ENCODE measurements at places on chromosomes 6 and 20.
A peak's percentile ranks its signal among the peaks of the same experiment; 100 is the strongest.

DNA sequence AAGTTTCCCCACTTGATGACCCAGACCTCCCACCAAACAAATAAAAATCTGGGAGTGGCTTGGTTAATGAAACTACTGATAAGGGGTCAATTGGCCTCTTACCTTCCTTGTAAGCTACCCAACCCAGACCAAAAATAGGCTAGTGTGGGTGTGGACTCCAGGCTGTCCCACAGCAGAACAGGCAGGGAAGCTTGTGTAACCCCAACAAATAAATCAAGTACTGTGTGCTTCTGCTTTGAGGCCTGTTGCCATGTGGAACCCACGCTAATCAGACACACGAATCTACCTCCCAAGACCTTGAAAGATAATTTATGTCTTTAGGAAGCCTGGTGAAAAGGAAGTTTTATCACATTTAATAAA lies 33.7 kb upstream of the PAQR8 start:
- no peak for DNase-seq

- no peak for DNase-seq
Measured at GRCh38 chr6:27138837-27139755, 108.4 kb upstream of the PRSS16 start.

DNA sequence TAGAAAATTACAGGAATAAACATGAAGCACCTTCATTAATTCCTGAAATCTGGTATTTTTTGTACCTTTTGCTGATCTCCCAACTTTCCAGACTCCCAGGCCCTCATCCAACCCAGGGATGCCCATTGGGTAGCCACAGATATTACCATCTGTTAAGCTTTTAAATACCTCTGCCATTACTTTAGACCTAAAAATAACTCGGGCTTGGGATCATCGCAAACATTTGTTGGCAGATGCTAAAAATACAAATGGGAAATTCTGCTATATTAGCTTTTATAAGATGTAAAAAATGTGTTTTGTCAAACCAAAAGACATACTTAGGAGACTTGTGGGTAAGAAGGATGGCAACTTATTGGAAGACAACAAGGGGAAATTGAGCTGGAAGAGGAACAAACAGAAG lies 376.1 kb downstream of the CENPW start:
- peak; percentile 9 for DNase-seq

DNA sequence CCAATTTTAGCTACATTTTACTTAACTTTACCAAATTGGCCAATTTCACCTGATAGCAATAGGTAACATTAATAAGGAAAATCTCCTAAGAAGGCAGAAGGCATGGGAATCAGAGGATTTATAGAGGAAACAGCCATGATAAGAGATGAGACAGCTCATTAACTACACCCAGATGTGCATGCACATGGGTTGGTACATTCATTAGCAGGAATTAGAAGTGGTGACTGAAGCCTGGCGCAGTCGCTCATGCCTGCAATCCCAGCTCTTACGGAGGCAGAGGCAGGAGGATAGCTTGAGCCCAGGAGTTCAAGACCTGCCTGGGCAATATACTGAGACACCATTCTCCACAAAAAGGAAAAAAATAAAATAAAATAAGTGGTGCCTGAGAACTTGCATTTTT lies 173.5 kb downstream of the COL9A1 start:
- no peak for DNase-seq

GRCh38 chr6:18011287-18011686 lies 23.9 kb upstream of the KIF13A start:
- DNase-seq, result no peak

- peak; percentile 12 for DNase-seq
Measured at GRCh38 chr6:142045380-142046278, 87.1 kb upstream of the GJE1 start.

- no peak for DNase-seq
Measured at GRCh38 chr6:52516269-52516668, 60.6 kb downstream of the TRAM2 start.

GRCh38 chr6:24743265-24743943 lies 24.4 kb upstream of the C6orf62 start:
- DNase-seq, result peak; percentile 78

DNA sequence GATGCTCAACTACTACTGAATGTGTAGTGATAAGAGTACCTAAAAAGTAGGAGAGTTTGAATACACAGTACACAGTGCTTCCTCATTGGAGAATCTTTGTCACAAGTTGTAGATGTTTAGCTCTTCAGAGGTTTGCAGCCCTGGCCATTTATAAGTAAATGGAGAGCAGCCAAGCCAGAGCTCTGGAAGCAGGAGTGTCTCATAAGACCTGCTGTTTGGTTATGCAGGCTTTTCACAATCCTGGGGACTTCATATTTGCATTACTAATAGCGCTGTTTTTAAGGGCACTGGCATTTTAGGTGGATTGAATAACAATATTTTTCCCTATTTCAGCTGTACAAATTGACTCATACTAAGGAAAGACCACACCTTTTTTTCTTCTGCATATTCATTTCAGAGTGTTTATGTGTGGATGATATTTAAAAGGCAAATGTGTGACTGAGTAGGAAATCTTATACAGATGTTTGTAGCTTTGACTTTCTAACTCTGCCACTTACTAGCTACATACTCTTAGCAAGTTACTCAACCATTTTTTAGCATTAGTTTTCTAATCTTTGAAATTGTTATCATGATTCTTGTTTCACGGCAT lies 730.5 kb upstream of the MAP3K7 start:
- DNase-seq, result no peak

GRCh38 chr6:27286141-27286540 lies 25.9 kb downstream of the POM121L2 start:
- DNase-seq, result no peak

DNA sequence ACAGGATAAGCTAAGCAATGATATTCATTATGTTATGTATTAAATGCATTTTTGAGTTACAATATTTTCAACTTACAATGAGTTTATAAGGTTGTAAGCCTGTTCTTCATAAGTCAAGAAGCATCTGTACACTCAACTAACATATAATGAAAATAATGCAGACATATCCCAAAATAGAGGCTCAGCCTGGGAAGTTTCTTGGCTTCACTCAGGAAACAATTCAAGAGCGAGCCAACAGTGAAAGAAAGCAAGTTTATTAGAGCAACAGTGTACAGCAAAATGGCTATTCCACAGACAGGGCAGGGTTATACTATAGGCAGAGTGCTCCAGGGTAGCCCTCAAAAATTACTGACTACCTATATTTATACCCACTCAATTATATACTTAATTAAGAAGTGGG lies 1581.8 kb downstream of the HACE1 start:
- DNase-seq, result no peak

DNA sequence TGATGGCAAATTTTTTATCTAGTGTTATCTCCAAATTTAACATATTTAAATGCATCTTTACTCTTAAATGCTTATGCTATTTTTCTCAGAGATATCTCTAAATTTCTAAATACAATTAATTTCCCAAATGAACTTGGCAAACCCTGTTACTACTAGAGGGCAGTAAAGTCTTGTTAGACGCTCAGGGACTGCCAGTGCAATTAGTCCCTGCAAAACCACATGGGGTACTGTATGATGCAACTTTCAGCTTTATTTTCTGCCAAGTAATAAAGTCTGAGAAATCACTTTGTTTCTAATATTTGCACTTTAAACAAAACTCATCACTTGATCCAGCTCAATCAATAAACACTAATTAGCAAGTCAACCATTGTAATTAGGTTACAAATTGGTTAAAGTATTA lies 76.0 kb upstream of the ADGRB3 start:
- no peak for DNase-seq

GRCh38 chr6:56368491-56368890 lies 121.1 kb upstream of the COL21A1 start:
- DNase-seq, result no peak

DNA sequence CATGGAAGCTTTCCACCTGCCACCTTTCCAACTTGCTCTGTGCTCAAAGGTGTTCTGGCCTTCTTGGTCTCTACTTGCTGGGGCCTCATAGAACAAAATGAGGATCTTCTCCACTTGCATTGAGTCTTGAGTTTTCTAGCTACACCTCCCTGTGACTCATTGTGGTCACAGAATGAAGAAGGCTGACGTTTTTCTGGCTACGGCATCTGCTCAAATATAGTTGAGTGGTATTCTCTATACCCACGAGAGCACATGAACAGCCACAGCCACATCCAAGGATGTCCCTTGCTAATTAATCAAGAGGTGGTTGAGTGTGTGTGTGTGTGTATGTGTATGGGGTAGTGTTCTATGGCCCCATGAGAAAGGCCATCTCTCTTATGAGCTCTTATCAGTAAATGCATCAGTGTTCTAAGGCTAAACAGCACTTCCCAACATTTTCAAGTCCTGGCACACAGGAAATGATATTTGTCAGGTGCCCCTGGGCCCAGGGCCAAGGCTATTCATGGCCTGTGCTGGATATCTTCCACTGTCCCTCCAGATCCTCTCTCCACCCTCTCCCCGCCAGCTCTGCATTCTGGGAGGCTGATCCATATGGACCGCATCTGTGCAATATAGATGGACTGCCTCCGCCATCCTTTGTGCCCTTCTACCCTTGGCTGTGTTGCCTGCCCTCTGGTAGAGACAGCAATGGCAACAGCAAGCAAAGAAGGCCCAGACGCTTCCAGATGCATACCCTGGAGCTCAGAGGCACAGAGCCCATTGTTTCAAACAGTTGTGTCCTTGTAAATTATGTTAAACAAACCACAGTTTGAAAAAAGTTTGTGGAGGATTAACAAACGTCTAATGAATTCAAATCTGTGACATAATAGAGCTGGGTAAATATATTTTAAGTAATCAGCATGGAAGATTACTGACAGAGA lies 150.2 kb downstream of the LRFN2 start:
- no peak for DNase-seq

GRCh38 chr6:9408402-9409117 lies 973.2 kb upstream of the SLC35B3 start:
- no peak for DNase-seq

DNA sequence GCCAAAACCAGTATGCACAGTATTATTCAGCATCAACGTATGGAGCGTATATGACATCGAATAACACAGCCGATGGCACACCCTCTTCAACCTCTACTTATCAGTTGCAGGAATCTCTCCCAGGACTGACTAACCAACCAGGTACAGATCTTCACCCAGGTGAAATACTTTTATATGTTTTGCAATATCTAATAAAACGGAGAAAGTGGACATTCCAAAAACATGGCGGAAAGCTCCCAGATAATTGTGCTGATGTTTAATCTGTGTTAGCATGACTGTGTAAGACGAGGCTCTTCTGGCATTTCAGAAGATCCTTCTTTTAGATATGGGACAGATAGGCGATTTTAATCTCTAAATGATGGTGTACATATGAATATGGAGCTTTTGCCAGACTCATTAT lies 227.4 kb downstream of the EYA4 start:
- no peak for DNase-seq

GRCh38 chr6:35611240-35611639 lies 77.5 kb downstream of the FKBP5 start:
- peak; percentile 16 for DNase-seq

DNA sequence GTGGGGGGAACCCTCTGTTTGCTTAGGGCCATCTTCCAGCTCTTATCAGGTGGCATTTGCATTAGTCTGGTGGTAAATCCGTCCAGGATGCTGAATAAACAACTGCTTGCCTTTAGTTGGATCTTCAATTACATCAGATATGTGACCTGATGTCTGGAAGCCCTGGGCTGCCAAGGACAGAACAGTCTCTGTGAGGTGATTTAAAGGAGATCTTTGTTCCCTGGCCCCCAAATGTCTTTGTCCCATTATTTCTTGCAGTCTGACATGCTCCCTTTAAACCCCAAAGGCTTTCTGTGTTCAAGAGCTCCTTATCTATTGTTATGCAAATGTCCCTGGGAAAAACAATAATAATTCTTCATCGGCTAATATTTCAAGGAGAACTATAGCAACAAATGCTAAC lies 84.6 kb upstream of the SPTLC3 start:
- no peak for DNase-seq

GRCh38 chr6:167140589-167141474 lies 16.9 kb downstream of the GPR31 start:
- no peak for DNase-seq

GRCh38 chr6:3669916-3670315 lies 81.6 kb downstream of the PXDC1 start:
- no peak for DNase-seq

DNA sequence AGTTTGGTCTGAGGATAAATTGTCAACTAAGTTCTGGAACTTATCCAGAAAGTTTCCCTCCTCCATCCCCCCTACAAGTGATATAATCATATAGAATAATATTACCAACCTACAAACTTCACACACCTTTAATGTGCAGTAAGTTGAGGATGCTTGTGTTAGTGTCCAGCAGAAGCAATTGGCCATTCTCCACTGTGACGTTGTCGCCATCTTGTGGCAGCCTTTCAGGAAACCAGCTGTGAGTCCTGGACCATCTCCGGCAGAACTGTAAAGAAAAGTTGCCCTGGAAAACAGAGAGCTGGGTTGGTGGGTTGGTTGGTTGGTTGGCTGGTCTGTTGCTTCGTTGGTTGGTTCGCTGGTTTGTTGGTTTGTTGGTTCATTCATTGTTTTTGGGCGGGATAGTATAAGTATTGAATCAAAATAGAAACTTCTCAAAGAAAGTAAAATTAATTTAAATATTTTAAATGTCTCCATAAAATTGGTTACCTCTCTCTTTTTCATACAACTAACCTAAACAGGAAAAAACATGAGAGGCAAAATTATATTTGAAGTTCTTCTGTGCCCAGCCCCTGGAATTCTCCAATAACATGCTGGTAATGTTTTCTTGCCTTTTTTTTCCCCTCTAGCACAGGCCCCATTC lies 127.5 kb downstream of the PKHD1 start:
- peak; percentile 63 for DNase-seq

DNA sequence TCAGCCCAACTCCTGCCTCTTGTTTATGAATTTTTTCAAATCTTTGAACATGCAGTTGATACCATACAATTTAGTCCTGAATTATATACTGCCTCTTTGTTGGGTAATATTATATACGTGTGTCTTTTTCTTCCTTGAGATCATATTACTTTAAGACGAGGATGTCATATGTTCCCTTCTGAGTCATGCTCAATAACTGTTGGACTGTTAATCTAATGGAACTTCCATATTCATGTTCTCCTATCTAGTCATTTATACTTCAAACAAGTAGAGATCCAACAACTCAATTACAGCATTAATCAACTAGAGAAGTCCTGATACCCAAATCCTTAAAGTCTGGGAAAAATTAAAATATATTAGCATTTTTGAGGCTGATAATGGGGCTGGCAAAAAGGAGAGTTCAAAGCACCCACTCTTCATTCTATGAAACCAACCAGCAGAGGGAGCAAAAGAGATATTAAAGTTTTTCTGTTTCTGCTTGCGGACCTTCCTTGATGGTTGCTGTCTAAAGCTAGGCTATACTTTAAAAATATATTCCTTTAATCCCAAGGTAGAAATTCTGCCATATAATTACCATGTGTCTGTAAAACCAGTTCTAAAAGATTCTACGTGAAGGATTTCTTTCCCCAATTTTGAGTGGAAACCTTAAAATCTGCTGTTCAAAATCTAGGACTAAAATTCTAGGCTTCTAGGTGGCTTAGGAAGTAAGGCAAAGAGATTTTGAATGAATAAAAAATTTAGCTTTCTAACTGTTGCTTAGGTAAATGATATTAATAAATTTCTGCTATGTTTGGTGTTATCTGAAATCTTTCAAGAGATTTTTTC lies 498.9 kb downstream of the BCKDHB start:
- DNase-seq, result no peak

All from AG08396 (cell line).